ENCODE measurements at places on chromosomes 5 and 9. TPM values are rescaled to one million over a fixed set of nuclear protein-coding genes. Genes with fewer than 3 reads are reported as not detected.

GRCh38 chr9:108095496-108095895 is 605.9 kb upstream of the KLF4 start:
- DNase-seq = no peak

GRCh38 chr9:78363221-78363620 is 66.3 kb downstream of the PSAT1 start:
- no peak for DNase-seq

NMUR2 gene
- not detected for polyA plus RNA-seq

GRCh38 chr5:151483176-151483575 is 35.8 kb downstream of the SLC36A1 start:
- no peak for DNase-seq

TEK gene
- 2.9 TPM for polyA plus RNA-seq

RNF183 gene
- polyA plus RNA-seq = 0.07 TPM

GALNT12 gene
- polyA plus RNA-seq = not detected

DNA sequence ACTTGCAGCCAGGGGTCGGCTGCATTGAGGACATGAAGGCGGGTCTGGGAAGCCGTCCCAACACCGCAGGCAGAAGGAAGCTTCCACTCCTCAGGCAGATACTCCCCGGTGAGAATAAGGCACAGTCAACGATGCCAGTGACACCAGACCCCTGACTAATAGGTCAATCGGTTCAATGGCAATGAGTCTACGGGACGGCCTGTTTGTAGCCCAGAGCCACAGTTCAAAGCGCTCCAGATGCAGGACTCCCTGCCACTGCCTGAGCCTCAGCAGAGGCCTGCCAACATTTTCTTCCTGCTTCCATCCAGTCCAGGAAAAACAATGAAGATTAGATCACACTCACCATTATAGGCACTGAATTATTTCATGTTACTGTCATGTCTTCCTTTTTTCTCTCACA is 84.5 kb upstream of the SIMC1 start:
- no peak for DNase-seq

DNA sequence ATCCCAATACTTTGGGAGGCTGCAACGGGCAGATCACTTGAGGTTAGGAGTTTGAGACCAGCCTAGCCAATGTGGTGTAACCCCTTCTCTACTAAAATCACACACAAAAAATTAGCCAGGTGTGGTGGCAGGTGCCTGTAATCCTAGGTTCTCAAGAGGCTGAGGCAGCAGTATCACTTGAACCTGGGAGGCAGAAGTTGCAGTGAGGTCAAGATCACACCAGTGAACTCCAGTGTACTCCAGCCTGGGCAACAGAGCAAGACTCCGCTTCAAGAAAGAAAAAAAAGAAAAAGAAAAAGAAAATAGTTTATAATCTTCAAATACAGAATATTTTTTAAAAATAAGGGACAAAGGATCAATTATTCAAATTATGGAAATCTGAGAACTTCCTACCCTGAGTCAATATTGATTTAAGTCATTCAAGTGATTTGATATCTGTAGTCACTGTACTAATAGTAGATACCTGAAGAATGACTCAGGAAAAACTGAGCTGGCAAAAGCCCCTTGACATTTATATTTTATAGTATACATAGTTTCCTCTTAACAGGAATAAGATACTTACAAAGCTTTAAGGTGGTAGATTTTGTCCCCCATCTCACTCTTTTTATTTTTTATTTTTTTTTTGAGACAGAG is 61.8 kb downstream of the PTBP3 start:
- DNase-seq = no peak

Data from liver (tissue), 10 donors.